NCI-H1436 (cell line): ENCODE measurements at places on chromosomes 2 and 18.

DNA sequence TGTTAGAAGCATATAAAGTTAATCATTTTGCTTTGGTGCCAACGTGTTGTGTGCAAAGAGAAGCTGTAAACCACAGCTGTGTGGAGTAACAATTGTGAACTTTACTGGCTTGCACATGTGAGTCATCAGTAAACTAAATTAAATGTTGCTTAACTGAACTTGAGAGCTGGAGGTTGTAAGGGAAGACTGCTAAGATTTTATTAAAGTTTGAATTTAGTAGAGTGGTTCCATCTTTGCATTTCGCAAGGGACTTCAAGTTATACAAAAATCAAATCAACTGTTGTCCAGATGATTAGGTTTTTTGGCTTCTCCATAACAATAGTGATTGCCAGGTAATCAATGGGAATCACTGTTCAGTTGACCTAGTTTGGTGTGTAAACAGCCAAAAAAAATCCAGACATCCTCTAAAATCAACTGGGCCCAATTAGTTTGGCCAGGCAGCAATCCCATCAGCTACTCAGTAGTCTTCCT is 247.4 kb downstream of the MYO3B start:
- no peak for DNase-seq

DNA sequence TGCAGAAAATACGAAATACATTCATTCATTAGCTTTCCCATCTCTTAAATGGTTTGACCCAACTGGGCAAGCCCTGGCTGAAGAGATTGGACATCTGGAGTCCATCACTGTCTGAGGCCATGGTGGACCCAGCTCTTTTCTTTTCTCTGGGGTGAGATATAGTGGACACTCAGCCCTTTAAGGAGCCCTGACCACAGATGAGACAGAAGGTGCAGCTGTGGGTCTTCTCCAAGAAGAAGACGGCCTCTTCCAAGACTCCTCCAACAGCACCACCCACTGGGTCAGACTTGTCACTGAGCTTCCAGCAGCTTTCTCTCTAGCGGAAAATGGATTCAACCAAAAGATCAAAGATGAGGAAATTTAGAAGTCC is 27.2 kb downstream of the TWIST2 start:
- no peak for DNase-seq

DNA sequence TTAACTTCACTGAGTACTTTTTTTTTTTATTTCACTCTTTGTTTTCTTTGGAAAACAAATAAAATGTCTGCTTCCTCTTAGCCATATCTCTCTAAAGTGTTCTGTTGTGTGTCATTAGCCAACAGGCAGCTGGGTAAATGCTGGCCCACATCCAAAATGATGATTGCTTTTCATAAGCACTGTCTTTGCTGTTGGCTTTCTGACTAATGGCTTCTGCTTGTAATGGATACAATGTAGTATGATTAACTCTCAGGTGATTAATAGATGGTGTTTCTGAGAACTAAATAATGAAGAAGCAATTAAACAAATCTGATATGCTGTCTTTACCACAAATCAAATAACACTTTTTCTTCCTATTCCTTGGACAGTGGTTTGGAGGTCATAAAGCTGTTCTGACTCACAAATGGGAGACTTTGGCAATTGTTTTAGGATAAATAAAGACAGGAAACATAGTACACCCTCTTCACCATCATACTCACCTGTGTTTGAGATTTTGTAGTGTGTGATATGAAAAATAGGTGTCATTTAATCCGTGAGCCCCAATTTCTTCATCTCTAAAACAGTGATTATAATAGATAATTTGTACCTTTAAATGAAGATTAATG is 888.4 kb downstream of the TSN start:
- peak; percentile 89 for DNase-seq

DNA sequence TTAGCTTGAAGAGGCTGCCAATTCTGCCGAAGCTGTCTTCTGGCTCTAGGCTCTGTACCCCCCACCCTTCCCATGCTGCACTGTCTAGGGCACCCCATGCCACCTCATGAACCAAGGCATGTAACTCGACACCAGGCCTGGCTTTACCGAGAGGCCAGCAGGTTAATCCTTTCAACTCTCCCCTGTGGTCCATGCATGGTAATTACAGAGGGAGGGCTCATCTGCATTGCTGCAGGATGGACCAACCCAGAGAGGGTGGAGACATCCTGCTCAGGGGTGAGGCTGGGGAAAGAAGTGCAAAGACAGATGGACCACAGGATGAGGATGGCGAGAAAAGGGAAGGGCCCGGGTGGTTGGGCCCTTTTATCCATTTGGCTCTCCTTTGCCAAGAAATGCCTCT is 65.8 kb downstream of the KCTD1 start:
- no peak for DNase-seq

GRCh38 chr2:232512602-232513001 is 7.6 kb upstream of the PRSS56 start:
- peak; percentile 78 for DNase-seq

- no peak for DNase-seq
These were observed 362.2 kb upstream of the KCNH7 start for GRCh38 chr2:163200741-163201140.

GRCh38 chr2:28716265-28716865 is 35.3 kb upstream of the PPP1CB start:
- no peak for DNase-seq

GRCh38 chr2:48228345-48228684 is 301.6 kb upstream of the STON1 start:
- DNase-seq: no peak

DNA sequence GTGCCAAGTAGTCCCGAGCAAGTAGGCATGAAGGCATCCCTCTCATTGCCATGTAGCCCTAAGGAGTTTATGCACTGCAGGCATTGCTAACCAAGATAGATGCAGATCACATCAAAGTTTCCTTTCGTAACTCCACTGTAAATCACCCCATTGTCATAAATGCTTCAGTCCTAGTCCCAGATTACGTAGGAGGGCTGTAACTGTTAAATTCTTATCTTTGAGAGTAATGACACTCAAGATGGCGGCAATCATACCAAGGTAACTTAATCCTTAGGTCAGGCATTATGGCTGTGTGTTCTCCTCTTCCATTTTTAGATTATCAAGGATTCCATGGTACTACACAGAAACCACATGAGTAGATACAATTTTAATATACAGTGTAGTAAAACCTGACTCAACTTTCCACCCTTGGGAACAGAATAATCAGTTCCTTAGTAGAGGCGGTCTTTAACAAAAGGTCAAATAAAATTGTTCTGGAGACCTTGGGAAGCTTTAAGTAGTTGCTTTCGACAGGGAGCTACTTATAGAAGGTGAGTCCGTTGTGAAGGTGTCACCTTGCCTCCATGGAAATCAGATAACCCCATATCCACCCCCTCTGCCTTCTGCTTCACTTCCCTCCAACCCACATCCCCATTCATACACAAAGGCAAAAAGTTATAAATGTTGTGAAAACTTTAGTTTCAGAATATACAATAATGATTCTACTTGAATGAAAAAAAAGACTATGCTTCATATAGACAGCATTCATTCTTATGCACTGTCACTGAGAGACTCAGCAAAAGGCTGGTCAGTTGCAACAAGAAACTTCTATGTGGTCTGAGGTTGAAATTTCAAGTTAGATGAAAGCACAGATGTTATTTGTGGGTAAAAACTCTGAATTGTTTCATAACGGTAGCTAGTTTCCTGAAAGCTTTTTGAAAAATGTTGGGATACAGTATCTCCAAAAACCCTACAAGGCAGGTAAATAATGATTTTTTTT is 64.8 kb upstream of the GALNT5 start:
- no peak for DNase-seq

DNA sequence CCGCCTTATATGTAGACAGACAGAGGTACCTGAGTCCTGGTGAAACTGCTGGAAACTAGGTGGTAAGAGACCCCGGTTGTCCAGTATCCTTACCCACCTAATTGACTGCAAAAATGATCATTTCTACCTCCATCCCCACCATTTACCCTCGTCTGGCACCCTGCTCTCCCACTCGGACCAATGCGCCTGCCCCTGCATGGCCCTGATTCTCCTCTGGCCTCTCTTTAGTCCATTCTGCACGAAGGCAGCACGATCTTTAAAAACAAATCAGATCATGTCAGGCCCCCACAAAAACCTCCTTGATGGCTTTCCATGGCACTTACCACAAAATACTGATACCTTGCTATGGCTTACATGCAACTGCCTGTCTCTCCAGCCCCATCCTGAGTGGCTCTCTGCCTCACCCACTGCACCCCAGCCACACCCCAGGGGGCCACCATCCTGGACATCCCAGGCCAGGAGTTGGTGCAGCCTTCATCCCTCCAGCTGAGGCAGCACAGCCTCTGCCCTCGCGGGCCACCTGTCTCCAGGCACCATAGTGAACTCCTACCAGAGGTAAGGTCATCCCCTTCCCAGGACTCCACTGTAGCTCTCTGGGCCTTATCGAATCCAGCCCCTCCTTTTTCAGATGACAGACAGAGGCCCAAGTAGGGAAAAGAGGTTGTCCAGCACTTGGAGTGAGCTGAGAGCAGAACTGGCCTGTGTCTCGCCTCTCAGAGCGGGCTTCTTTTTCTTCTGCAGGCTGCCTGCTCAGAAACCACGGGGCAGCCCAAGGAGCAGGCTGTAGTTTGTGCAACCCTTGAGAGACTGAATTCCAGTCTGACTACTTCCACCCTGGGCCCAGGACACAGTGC is 12.3 kb upstream of the CIB4 start:
- no peak for DNase-seq

GRCh38 chr18:8912348-8913326 is 189.9 kb upstream of the NDUFV2 start:
- no peak for DNase-seq

DNA sequence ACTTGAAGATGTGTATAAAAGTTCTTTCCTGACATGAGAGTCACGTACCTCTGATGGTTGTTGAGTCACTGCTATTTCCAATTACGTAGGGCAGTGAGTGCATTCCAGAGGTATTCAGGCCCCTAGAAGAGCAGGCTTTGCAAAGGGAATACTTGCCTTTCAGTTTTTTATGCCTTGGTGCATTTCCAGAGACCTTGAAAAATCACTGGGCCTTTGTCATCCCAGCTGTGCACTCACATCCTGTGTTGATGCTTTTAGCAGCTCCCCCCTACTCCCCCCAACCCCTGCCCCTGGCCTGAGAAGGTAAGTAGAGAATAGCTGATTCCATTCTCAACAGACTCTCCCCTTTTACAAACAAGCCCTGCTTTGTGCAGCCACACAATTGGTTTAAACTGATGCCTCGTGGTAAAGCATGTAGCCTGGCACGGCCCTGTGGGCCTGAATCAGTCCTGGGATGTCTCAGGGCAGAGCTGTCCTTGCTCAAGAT is 174.2 kb downstream of the PRPF40A start:
- no peak for DNase-seq

GRCh38 chr2:182504903-182505302 is 78.1 kb upstream of the PDE1A start:
- DNase-seq: no peak

GRCh38 chr2:236912326-236913120 is 173.2 kb upstream of the COPS8 start:
- no peak for DNase-seq

- no peak for DNase-seq
These were observed 36.2 kb downstream of the CCDC178 start for GRCh38 chr18:33404244-33404873.

DNA sequence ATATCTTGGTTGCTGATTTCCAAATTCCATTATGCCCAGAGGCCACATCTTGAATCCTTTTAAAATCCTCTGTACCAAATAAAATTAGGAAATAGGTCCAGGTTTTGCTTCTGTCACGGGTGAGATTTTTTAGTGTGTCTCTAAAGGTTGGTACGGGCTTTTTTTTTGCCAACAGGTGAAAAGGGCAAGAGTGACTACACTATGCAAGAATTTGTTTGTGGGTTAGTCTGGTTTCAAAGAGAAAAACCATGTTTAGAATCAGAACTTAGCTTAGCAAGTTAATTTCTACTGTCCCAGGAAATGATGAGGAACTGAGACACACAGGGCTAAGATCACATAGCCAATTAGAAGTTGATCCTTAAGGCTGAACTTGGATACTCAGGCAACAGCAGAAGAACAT is 41.7 kb downstream of the POLR1A start:
- no peak for DNase-seq

GRCh38 chr2:85537600-85538506 is 1.1 kb upstream of the MAT2A start:
- DNase-seq: no peak

DNA sequence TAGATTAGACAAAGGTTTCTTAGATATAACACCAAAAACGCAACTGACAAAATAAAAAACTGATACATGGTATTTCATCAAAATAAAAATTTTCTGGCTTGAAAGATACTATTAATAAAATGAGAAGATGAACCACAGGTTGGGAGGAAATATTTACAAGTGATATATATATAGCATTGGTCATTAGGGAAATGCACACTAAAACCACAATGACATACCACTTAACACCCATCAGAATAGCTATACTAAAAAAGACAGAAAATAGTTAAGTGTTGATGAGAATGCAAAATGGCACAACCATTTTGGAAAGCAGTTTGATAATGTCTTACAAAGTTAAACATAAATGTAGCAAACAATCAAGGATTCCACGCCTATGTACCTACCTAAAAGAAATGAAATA is 83.9 kb downstream of the SLC66A3 start:
- no peak for DNase-seq

- no peak for DNase-seq
These were observed 77.8 kb upstream of the B3GNT2 start for GRCh38 chr2:62118160-62118559.

DNA sequence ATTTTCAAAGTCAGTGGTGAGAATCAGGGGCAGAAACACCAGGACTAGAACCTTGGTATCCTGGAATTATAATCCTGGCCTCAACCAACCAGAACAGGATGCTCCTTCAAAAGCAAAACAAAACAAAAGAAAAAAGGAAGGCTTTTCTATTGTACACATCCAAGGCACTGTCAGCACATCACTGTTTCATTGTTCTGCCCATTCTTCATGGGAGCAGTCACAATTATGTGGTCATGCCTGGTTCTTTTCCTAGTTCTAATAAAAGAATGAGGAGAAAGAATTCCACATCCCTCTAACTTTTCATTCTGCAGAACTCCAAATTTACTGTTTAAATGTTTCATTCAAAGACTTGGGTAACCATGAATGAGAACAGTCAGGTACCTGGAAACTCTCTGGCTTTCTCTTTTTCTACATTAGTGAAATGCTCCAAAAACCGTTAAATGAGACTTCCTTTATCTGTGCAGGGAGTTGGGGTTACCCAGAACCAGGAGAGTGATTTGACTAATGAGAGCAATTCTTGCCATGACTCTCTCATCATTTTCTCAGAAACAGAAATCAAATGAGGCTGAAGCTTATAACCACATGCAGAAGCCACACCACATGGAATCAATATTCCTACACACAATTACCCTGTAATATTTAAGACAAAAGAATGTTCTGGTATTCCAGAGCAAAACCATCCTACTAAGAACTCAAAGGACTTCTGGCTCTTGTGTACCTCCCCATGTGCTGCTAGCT is 110.9 kb upstream of the CCDC150 start:
- DNase-seq: no peak
